NCI-H2029 treated with DMSO at 0.1 percent for 48 hours (cell line): ENCODE measurements at places on chromosomes 12 and 14.

DNA sequence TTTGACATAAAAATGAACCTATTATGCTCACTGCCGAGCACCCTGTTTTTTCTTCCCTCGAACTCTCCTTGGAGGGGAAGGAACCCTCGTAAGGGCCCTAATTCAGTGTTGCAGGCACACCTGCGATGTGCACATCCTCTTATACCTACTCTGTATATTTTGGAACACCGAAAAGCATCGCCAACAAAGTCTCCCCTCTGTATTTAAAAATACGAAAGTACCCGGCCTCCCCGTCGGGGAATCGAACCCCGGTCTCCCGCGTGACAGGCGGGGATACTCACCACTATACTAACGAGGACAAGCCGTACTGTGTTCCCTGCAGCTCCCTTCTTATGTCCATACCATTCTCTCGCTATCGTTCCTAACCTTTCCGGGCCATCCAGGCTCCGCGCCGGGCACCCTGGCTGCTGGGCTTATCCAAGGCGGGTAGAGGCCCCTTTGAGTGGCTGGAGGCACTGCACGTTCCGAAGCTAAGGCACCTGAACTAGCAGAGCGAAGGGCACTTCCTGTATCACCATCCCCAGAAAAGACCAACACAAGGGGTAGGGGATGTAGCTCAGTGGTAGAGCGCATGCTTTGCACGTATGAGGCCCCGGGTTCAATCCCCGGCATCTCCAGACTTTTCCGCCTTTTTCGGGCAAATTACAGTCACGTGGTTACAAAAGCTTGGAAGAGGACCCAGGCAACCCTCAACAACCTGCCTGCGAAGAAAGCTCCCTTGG is 25.1 kb upstream of the UBC start:
- DNase-seq, result no peak

- no peak for DNase-seq
Measured at GRCh38 chr12:95318071-95318545, 100.5 kb downstream of the VEZT start.

GRCh38 chr14:37056473-37056872 is 115.9 kb downstream of the SLC25A21 start:
- no peak for DNase-seq

DNA sequence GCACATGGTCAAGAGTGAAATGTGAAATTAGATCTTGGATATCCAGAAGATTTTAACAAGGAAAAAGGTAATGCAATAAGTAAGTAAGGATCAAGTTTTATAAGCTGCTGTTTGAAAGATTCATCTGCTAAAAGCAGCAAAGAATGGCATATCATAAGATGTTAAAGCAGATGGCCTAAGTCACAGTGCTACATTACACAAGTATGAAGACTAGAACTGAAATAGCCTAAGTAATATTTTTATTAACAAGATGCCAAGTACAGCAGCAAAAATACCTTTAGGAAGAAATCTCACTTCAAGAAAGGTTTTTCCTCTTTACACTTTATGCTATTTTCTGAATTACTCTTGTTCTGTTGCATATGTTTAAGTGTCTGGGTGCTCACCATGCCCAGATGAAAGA is 414.1 kb downstream of the MDGA2 start:
- DNase-seq, result no peak

GRCh38 chr12:55979069-55979468 is 5.2 kb downstream of the RAB5B start:
- no peak for DNase-seq

DNA sequence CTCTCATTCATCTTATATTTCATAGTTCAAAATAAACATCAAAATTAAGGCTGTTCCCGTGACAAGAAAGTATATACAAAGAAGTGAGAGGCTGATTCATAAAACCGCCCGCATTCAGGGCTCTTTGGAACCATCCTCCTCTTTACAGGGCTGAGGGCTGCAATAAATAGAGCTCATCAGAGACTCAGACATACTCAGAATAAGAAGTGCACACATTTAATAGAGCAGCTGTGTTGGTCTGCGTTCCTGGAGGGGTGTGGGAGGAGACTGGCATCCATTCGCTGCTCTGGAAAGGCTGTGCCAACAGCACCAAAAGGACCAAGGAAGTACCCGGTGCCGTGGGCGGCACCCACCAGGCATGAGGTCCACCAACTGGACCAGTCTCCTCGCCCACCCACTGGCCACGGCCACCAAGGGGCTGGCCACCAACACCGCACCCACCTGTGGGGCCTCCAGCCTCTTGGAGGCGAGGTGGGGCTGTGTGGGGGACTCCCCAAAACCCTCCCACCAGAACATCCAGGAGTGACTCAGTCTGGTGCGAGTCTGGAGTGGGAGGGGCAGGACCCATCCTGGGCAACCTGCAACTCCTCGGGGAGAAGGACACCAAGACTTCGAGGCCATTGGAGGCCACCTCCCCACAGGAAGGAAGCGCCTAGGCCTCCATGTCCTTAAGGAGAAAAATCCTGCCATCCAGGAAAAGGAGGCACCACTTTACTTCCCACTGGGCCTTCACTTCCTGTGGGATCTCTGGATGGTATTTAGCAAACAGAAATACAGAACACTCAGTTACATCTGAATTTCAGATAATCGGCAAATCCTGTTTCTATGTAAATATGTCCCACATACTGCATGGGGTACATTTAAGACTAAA is 32.7 kb downstream of the VCPKMT start:
- no peak for DNase-seq

GRCh38 chr14:43306053-43306452 is 1201.0 kb downstream of the FSCB start:
- no peak for DNase-seq

DNA sequence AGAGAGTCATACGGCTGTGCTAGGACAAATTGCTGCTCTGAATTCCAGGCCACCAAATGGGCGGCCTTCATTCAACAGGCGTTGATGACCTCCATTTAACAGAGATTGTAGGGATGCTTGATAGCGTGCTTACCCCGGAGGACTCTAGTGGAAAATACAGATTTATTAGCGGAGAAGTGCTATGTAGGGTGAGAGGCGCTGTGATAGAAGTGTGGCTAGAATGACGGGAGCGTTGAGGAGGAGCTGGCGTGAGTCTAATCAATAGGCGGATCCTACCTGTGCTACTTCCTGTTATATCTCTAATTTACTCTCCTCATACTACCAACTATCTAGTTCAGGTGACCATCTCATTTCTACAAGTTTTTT is 668 bp downstream of the MRPS35 start:
- DNase-seq, result peak; percentile 26

DNA sequence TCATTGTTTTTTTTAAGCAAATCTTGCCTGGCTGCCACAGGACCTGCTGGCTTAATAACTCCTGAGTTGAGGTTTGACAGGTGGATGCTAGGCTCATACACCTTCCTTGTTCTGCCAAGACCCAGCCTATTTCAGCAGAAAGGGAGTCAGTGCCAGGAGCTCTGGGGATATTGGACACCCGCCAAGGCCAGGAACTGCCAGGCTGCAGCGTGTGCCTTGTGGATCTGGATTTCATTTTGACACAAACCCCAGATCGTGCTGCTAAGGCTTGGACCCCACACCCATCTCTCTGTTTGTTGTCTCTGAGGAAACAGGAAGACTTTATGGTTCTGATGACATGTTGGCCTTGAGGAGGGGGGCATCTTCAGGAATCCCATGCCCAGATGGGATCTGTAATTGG is 44.4 kb upstream of the PRIMA1 start:
- DNase-seq, result peak; percentile 2

GRCh38 chr12:45725631-45726602 is 3.6 kb upstream of the ARID2 start:
- DNase-seq, result peak; percentile 28

DNA sequence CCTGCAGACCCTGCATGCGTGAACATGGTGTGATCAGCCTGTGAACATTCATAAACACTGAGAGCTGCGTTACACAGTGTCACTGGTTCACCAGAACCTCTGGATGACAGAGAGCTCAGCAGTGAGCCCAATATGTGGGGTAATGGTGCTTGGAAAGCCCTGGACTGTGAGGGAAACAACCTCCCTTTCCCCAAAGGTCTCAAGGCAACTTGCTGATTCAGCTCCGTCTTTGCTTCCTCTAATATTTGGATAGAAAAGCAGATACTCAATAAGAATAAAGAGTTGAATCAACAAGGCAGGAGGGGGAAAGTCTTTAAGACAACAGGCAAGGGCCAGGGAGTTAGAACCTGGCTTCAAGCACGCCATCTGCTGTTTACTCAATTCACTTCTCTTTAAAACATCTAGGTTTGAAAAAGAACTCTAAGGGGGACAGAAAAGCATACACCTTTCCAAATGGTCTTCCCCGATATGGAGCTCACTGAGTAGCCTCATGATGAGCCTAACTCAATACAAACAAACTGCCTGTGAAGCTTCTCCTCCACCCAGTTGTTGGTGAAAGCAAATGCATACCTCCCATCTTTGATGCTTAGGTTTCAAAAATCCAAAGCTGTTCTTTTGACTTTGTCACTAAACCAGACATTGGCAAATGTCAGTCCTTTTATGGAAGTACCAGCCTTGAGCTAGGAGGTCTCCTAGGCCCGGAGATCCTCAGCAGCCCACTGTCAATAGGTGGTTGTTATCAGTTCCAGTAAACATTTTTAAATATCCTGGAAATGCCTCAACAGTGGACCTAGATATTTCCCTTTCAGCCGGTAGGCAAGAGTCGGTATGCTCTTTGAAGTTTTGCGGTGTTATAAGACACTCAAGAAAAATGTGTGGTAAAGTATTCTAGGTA is 76.1 kb downstream of the SAMD4A start:
- no peak for DNase-seq

DNA sequence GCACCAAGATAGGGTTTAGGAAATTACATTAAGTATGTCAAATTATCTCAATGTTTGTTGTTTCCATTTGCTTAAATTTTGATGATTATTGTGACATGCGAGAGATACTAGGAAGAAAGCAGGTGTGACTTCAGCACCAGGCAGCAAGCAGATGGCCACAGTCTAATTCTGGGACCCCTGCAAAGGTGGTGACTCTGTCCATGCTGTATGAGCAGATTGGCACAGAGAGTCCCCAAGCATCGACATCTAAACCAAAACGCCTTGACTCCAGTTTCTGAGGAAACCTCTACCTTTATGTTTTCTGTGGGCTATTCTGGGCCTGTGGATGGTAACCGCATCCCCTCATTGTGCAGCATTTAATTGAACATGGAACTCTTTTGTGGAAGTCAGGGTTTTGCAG is 670.1 kb upstream of the TMEM132C start:
- no peak for DNase-seq

DNA sequence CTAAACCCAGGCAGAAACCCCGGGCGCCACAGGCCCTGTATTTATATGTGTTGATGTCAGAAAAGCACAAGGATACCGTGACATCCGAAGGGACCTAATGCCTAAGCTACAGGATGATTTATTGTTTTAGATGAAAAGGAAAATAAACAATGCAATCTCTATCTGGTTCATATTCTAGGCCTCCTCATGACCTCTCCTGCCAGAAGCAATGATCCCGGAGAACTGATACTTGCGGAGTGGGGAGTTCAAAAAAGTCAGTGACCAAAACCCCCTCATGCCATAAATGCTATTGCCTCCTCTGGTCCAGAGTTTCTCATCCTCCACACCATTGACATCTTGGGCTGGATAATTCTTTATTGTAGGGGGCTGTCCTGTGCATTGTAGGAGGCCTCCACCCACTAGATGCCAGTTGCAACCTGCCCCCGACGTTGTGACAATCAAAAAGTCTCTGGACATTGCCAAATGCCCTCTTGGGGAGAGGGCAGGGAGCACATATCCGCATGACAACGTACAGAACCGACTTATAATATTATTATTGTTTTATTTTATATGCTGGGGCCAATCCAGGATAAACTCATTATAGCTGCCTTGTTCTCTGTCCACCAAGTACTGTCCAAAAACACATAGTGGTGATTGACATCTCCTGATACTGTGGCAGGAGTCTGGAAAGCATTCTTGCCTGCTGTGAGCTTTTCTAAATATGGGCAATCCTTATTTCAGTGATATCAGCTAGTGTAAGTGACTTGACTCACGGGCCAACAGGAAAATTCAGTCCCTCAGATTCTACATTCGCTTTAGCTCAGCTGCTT is 1.1 kb upstream of the CSRP2 start:
- DNase-seq, result no peak

GRCh38 chr14:105022276-105022670 is 1.4 kb upstream of the CDCA4 start:
- DNase-seq, result no peak
